ENCODE measurements at places on chromosomes 5 and 9.
A peak's percentile ranks its signal among the peaks of the same experiment; 100 is the strongest.

GRCh38 chr5:174829511-174829864 lies 105.1 kb downstream of the MSX2 start:
- H3K27ac ChIP-seq = no peak overlapping the region
- H3K36me3 ChIP-seq = no peaks in the 10 kb centered on the region
- H3K27me3 ChIP-seq = no peaks in the 10 kb centered on the region
- DNase-seq = no peak

GRCh38 chr5:112869948-112870347 lies 8.9 kb downstream of the SRP19 start:
- H3K4me1 ChIP-seq = no peaks in the 10 kb centered on the region
- H3K36me3 ChIP-seq = peaks cover 24% of the 10 kb centered on the region
- no peak overlapping the region for H3K4me3 ChIP-seq
- no peaks in the 10 kb centered on the region for H3K27me3 ChIP-seq
- no peak overlapping the region for H3K27ac ChIP-seq

- no peaks in the 10 kb centered on the region for H3K4me1 ChIP-seq
- no peaks in the 10 kb centered on the region for H3K27me3 ChIP-seq
- H3K27ac ChIP-seq = no peak overlapping the region
- H3K4me3 ChIP-seq = no peak overlapping the region
Measured at GRCh38 chr5:52709167-52709925, 78.4 kb upstream of the ITGA1 start.

- no peak overlapping the region for H3K27ac ChIP-seq
- no peaks in the 10 kb centered on the region for H3K4me1 ChIP-seq
- H3K27me3 ChIP-seq = no peaks in the 10 kb centered on the region
- no peaks in the 10 kb centered on the region for H3K36me3 ChIP-seq
Measured at GRCh38 chr9:114911167-114911821, 19.1 kb downstream of the TNFSF8 start.

GRCh38 chr5:111562561-111562960 lies 50.2 kb upstream of the STARD4 start:
- DNase-seq = peak; percentile 6
- no peaks in the 10 kb centered on the region for H3K4me1 ChIP-seq
- no peaks in the 10 kb centered on the region for H3K27me3 ChIP-seq
- no peak overlapping the region for H3K27ac ChIP-seq
- no peaks in the 10 kb centered on the region for H3K36me3 ChIP-seq

GRCh38 chr9:95379630-95380029 lies 62.1 kb upstream of the FANCC start:
- no peaks in the 10 kb centered on the region for H3K36me3 ChIP-seq
- no peaks in the 10 kb centered on the region for H3K27me3 ChIP-seq
- no peak overlapping the region for H3K4me3 ChIP-seq

DNA sequence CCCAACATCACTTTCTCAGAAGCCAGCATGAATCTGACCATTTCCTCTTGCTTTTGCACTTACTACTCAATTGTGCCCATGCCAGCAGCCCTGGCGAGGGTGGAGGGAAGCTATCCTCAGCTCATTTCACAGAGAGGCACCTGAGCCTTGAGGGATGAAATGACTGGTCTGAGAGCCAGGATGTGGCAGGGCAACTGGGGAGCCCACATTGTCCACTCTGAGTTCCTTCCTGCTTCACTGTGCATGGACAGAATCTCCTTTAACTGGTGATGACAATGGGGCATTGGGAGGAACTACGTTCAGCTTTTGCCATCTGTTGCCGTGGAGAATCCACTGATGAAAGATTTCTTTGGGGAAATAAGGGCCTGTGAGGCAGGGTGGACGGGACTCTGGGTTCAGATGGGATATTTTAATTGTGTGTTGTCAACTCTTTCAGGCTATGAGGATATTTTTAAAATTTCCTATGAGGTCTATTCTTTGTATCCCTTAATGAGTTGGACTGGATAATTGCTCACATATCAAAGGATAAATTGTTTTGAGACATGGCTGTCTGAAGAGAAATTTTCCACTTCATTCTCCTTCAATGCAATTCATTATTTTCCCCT lies 78.3 kb downstream of the TNC start:
- no peak overlapping the region for H3K4me3 ChIP-seq
- peaks cover 11% of the 10 kb centered on the region for H3K4me1 ChIP-seq
- DNase-seq = no peak
- H3K27me3 ChIP-seq = no peaks in the 10 kb centered on the region
- peaks cover 6% of the 10 kb centered on the region for H3K36me3 ChIP-seq

DNA sequence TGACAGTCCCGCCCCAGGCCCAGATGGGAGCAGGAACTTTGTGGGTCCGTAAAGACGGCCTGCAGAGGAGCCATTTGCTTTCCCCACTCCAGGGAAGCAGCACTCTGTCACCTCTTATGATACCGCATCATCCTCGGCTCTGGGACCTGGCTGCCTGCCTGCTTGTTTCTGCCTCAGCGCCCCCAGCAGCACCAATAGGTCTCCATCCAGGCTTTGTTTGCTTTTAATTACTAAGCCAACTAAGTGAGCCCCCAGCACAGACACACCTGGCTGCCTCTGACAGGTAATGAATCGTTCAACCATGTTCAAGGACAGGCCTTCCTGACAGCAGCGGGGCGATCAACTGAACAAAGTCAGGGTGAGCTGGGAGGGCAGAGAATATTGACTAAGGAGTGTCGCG lies 141.4 kb downstream of the C5orf15 start:
- no peak overlapping the region for H3K4me3 ChIP-seq
- no peak overlapping the region for H3K27ac ChIP-seq
- H3K4me1 ChIP-seq = peaks cover 6% of the 10 kb centered on the region
- H3K27me3 ChIP-seq = peaks cover 5% of the 10 kb centered on the region
- no peak for DNase-seq
- no peaks in the 10 kb centered on the region for H3K36me3 ChIP-seq

- no peaks in the 10 kb centered on the region for H3K27me3 ChIP-seq
- H3K4me1 ChIP-seq = no peaks in the 10 kb centered on the region
- no peak overlapping the region for H3K4me3 ChIP-seq
- H3K27ac ChIP-seq = no peak overlapping the region
- no peaks in the 10 kb centered on the region for H3K36me3 ChIP-seq
Measured at GRCh38 chr5:7261049-7261448, 134.9 kb upstream of the ADCY2 start.

- no peaks in the 10 kb centered on the region for H3K4me1 ChIP-seq
- no peaks in the 10 kb centered on the region for H3K36me3 ChIP-seq
- H3K27me3 ChIP-seq = no peaks in the 10 kb centered on the region
- no peak overlapping the region for H3K27ac ChIP-seq
- DNase-seq = no peak
Measured at GRCh38 chr5:59760785-59761348, 132.7 kb downstream of the PDE4D start.

- no peaks in the 10 kb centered on the region for H3K36me3 ChIP-seq
- peaks cover 78% of the 10 kb centered on the region for H3K27me3 ChIP-seq
- H3K27ac ChIP-seq = no peak overlapping the region
Measured at GRCh38 chr5:43016217-43016779, 23.8 kb downstream of the ANXA2R start.

DNA sequence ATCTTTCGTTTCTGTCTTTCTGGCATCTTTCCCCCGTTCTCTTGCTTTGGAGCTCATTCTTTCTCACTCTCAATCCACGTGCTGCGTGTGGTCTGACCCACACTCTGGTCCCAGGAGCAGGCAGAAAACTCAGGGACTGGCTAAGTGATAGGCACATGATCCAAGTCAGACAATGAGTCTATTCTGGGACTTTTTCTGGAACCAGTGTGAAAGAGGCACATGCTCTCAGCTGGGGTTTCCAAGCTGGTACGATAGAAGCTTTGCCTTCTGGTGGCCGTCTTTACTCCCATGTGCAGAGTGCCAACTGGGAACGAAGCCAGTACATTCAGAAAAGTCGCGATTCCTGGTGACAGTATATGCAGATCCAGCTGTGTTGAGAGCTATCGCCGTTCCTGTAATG lies 94.4 kb downstream of the PDZD2 start:
- no peaks in the 10 kb centered on the region for H3K36me3 ChIP-seq
- DNase-seq = peak; percentile 83
- no peak overlapping the region for H3K4me3 ChIP-seq
- H3K4me1 ChIP-seq = peaks cover 5% of the 10 kb centered on the region
- H3K27ac ChIP-seq = no peak overlapping the region

DNA sequence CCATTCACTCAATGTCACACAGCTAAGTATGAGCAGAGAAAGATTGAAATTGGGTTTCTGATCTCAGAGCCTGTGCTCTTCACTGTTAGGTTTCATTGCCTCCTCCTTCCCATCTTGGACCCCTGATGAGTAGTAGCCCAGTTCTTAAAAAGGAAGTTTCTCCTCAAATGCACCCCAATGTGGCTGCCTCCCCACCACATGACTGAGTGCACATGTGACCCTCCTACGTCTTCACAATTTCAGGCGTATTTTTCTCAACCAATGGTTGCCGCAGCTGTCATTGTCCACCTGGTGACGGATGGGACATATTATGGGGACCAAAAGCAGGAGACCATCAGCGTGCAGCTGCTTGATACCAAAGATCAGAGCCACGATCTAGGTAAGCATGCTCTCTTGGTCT lies 178.5 kb downstream of the PAPPA start:
- H3K4me3 ChIP-seq = no peak overlapping the region
- no peak overlapping the region for H3K27ac ChIP-seq
- no peaks in the 10 kb centered on the region for H3K36me3 ChIP-seq
- peaks cover 24% of the 10 kb centered on the region for H3K27me3 ChIP-seq

DNA sequence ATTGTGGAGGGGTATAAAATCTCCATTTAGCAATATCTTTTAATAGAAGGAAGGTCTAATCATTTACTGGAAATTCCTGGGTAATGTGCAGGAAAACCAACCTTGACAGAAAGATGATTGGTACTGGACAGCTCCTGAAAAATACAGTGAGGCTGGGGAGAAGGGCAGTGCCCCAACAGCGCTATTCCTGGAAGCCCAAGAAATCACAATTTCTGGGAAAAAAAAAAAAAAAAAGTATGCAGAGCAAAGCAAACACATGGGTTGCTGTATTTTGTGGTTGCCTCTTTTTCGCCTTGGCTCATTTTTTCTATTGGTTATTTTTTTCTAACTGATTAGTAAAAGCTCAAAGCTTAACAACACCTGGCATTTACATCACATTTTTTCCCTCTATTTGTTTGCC lies 249.7 kb downstream of the ENC1 start:
- no peak overlapping the region for H3K4me3 ChIP-seq
- H3K27ac ChIP-seq = no peak overlapping the region
- H3K36me3 ChIP-seq = no peaks in the 10 kb centered on the region
- no peak for DNase-seq
- H3K27me3 ChIP-seq = no peaks in the 10 kb centered on the region

DNA sequence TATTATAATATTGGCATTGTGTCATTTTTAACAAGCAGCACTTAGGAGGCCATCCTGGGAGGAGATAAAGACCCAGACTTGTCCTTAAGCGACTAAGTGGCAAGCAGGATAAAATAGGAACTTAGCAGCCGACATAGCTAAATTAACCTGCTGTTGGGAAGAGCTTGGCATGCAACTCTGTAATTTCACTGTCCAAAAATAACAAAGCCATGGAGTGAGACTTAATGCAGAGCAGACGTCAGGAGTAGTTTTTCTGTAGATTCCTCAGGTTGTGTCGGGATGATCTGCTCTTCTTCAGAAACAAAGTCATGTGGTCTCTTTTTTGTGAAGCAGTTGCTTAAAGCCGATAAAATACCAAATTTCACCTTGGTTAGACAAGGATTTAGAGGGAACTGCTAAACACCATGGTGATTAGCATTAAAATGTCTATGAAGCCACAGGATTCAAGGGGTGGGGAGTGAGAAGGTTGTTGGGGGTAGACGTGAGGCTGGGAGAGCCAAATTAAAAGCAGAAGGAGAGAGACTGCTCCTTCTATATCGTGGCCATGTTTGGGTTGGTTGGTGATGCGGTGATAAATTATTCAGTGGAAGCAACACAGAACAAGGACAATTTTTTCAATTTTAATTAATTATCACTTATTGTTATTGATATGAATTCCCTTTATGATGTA lies 303.0 kb downstream of the CSNK1G3 start:
- H3K4me3 ChIP-seq = no peak overlapping the region
- peak; percentile 71 for DNase-seq
- peak overlapping the region; percentile 65 for H3K27ac ChIP-seq
- H3K4me1 ChIP-seq = peaks cover 13% of the 10 kb centered on the region
- H3K27me3 ChIP-seq = no peaks in the 10 kb centered on the region

DNA sequence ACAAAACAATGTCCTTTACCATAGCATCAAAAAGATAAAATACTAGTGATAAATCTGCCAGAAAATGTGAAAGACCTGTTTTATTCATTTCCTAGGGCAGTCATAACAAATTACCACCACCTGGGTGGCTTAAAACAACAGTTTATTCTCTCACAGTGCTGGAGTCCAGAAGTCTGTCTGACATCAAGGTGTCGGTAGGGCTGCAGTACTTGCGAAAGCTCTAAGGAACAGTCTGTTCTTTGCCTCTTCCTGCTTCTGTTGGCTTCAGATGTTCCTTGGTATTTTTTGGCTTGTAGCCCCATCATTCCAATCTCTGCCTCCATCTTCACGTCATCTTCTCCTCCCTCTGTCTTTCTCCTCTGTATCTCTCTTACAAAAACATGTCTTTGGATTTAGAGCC lies 51.0 kb downstream of the PTPDC1 start:
- H3K4me3 ChIP-seq = no peak overlapping the region
- peaks cover 3% of the 10 kb centered on the region for H3K4me1 ChIP-seq
- no peak for DNase-seq
- no peaks in the 10 kb centered on the region for H3K36me3 ChIP-seq

GRCh38 chr9:2955575-2955974 lies 111.7 kb upstream of the PUM3 start:
- no peak for DNase-seq
- no peak overlapping the region for H3K27ac ChIP-seq
- H3K4me3 ChIP-seq = no peak overlapping the region
- no peaks in the 10 kb centered on the region for H3K36me3 ChIP-seq
- no peaks in the 10 kb centered on the region for H3K4me1 ChIP-seq

GRCh38 chr5:134545070-134545868 lies 19.8 kb downstream of the JADE2 start:
- H3K27ac ChIP-seq = no peak overlapping the region
- no peak overlapping the region for H3K4me3 ChIP-seq
- DNase-seq = no peak
- H3K4me1 ChIP-seq = peaks cover 46% of the 10 kb centered on the region
- peaks cover 20% of the 10 kb centered on the region for H3K36me3 ChIP-seq
- H3K27me3 ChIP-seq = no peaks in the 10 kb centered on the region

DNA sequence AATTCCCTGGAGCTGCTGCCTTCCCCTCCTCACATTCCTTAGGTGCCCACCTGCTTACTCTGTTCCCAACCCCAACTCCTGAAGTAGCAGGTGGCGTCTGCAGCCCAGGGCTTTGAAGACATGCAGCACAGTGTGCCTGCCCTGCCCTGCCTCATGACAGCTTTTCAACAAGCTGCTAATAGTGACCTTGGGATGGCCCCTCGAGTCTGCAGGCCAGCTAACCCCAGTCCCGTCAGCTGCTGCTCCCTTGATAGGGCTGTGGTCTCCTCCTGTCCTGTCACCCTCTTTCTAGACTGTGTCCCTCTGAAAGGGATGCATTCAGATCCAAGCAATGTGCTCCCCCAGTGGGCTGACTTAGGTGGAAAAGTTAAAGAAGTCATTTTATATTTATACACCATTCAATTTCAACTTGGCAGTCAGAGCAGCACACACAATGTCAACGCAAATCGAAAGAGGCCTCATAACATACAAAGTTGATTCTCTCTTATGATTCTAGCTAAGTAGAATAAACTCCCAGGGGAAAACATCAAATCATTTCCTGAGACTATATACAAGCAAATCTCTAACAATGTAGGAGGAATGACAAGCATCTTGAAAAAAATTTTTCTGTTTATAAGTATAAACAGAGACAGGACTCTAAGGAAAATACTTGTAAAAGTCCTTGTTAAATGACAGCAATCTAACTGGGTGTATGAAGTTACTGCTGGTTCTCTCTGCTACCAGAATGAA lies 37.9 kb downstream of the ADRB2 start:
- H3K4me3 ChIP-seq = no peak overlapping the region
- no peak for DNase-seq
- H3K4me1 ChIP-seq = peaks cover 3% of the 10 kb centered on the region
- no peaks in the 10 kb centered on the region for H3K27me3 ChIP-seq

GRCh38 chr5:143245929-143246561 lies 157.4 kb downstream of the NR3C1 start:
- no peak for DNase-seq
- H3K27ac ChIP-seq = no peak overlapping the region
- no peaks in the 10 kb centered on the region for H3K4me1 ChIP-seq
- no peak overlapping the region for H3K4me3 ChIP-seq
